ENCODE measurements at places on chromosomes 5 and 9.

GRCh38 chr5:135433681-135434426, 13.3 kb downstream of the DCANP1 start:
- DNase-seq = no peak

DNA sequence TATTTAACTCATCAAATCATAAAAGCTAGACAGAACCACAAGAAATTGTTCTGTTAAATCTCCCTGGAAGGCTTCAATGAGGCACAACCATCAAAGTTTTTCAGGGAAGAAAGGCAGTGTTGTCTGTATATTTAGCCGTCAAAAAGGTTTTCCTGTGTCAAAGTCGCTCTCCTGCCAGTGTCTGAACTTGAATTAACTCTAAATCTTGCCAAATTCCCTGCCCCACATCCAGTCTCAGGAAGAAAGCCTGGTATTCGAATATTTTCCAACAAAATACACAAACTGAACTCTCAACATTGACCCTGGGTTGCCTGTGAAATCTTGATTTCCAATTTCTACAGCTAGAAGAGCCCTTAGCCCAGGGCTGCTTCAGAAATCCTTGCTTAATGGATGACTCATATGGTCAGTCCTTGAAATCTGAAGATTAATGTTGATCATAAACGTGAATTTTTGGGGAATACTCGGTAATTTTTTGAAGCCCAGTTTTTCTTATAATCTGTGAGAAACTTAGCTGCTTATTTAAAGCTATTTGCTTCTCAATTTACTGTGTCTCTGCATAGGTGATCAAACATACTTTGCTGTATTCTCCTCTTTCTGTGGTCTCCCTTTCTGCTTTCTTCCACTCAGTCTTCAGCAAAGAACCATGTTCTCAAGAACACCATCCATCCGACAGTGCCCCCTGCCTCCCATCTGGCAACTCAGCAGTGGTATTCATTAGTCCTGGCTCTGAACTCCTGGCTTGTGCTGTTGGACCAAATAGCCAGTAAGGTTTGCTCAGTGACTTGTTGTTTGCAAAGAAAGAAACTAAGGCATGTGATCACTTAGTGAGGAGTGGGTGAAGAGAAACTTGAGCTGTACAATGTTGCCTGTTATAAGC, 58.9 kb downstream of the NREP start:
- no peak for DNase-seq

DNA sequence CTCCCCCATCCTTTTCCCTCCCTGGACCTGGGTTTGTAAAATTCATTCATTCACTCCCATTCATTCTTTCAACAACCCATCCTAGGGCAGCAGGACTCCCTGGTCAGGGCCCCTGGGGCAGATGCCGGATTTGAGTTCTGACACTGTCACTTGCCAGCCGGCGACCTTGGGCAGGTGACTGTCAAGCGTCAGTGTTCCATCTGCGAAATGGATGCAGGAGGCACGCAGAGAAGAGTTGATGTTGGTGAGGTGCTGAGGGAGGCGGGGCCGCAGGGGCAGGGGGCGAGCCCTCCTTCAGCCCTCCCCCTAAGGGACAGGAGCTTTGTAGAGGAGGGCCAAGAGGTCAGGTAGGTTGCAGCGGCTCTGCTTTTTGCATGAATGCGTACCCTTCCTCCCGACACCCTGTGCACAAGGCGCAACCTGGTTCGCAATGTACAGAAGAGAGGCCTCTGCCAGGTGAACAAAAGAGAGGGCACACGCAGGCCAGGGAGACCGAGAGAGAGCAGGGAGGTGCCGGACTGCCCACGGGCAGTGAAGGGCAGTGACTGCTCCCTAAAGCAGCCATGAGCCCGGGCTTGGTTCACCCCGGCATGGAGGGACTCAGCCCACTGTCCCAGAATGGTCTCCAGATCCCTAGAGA, 128.1 kb downstream of the BARX1 start:
- no peak for DNase-seq

- peak; percentile 21 for DNase-seq
These were observed 9.4 kb downstream of the ERAP2 start for GRCh38 chr5:96885518-96886338.

DNA sequence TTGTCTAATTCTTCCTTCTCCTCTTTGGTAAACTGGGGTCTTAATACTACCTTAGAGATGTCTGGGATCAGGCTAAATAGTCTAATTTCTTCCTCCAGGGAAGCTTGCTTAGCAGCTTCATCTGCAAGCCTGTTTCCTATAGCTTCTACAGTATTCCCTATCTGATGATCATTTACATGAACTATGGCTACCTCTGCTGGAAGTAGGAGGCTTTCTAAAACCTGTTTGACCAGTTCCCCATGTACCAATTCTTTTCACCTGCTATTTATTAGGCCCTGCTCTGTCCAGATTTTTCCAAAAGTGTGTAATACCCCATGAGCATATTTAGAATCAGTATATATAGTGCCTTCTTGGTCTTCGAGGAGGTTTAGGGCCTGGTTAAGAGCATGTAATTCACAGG, 619.8 kb downstream of the HINT1 start:
- no peak for DNase-seq

- DNase-seq = no peak
These were observed 288.0 kb upstream of the SMARCA2 start for GRCh38 chr9:1726993-1727759.

GRCh38 chr5:72161951-72162350, 54.7 kb downstream of the MAP1B start:
- no peak for DNase-seq

DNA sequence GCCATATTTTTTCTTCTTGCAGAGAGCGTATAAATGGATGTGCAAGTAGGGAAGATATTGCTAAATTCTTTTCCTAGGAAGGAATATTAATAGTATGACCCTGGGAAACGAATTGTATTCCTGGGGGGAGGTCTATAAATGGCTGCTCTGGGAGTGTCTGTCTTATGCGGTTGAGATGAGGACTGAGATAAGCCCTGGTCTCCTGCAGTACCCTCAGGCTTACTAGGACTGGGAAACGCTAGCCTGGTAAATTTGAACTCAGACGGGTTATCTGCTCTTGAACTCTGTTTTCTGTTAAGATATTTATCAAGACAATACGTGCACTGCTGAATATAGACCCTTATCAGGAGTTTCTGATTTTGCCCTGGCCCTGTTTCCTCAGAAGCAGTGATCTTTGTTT, 1126.4 kb upstream of the C9orf72 start:
- no peak for DNase-seq

DNA sequence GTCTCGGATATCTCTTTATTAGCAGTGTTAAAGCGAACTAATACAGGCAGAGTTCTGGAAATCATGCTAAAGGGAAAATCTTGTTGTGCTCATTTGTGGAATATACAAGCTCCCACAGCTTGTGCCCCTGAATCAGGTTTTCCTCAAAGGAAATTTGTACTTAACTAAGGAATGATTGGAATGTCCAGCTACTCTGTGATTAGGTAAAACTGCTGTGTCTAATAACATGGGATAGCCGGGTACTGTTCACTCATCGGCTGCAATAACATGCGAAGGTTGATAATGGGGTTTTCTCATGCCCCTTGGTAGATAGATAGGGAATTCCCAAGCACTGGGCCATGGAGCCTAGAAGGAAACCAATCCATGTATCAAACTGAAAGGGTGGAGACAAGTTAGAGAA, 306.7 kb downstream of the NR2F1-AS1 start:
- no peak for DNase-seq

- no peak for DNase-seq
These were observed 6.8 kb upstream of the ZBTB34 start for GRCh38 chr9:126853667-126854066.

DNA sequence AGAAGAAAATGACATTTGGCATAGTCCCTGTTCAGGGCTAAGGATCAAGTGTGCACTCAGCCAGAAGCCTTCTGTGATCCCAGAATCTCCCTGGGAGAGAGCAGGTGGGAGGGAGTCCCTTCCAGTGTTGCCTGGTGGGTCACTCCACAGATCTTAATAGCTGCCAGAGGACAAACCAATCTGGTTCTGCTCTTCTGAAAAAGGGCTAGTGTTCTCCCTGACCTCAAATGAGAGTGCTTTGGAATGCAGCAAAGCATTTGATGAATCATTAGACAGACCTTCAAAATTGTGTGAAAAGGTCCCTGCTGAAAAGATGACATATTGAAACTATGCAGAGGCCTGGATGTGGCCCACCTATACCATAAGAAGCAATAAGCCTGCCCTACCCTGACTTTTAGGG, 339.7 kb downstream of the TMEM232 start:
- no peak for DNase-seq

- DNase-seq = no peak
These were observed 126.1 kb downstream of the DRD1 start for GRCh38 chr5:175317872-175318271.

GRCh38 chr9:93820667-93821306, 134.4 kb downstream of the BARX1 start:
- no peak for DNase-seq

DNA sequence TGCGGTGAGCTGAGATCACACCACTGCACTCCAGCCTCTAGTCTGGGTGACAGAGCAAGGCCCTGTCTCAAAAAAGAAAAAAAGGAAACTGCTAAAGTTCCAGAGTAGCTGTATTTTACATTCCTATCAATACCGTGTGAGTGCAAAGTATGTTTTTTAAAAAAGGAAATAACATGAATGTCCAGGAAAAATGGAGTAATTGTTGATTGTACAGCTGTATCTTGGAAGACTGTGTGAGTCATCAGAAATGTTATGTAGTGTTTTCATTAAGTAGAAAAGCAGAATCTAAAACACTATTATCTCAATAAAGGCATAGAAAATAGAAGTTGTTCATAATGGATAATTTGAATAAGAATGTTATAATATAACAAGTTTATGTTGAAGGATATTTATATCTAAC, 53.9 kb downstream of the ZCCHC7 start:
- no peak for DNase-seq

- DNase-seq = no peak
These were observed 222.0 kb upstream of the KLF4 start for GRCh38 chr9:107711542-107711941.

DNA sequence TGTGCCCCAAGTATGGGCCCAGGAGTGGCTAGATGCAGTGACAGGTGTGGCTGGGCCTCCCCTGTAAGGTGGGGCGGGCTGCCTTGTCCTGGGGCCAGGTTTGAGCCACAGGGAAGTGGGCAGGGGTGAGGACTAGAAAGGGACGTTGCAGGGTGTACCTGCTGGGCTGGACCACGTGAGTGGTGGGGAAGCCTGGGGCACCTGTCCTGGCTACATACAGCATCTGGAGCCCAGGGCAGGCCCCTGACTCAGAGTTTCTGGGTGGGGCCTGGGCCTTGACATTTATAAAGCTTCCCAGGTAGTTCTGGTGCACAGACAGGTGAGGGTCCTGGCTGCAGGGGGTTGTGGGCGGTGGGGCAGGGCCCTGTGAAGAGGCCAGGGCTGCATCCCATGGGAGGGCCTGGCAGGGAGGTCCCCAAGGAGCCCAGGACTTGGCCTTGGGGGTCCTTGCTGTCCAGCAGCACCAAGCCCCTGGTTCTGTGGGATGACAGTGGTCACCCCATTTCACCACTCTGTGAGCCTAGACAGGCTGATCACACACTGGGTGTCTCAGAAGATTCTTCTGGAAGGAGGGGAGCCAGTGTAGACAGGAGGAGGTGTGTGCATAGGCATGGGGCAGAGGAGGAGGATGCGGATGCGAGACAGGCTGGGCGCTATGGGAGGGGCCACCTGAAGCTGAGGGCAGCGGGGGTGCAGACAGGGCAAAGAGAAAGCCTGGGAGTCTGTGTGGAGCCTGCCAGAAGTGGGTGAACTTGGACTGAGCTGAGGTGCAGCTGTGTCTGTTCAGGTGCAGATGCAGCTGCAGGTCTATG, 94.0 kb downstream of the PHF2 start:
- no peak for DNase-seq

- DNase-seq = no peak
These were observed 117.3 kb downstream of the BRINP1 start for GRCh38 chr9:119251936-119252335.

DNA sequence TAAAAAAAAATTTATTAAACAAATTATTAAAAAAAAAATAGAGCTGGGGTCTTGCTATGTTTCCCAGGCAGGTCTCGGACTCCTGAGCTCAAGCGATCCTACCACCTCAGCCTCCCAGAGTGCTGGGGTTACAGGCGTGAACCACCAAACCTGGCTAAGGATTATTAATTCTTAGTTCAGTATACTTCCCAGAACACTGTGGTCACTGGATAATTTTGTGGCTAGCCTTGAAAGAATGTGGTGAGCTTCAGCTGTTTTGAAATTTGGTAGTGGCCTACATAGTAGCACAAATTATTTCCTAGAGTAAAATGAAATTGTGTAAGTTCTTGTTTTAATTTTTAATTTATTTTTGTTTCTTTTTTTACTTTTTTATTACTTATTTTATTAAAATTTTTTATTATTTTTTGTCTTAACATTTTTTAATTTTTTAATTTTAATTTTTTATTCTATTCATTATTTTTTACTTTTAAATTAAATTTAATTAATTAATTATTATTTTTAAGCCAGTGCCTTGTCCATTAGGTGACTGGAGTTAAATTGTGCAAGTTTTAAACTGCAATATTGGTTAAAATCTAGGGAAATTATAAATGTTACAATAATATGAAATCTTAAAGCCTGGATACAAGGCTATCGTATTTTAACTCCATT, 23.0 kb downstream of the ARRDC3 start:
- no peak for DNase-seq

DNA sequence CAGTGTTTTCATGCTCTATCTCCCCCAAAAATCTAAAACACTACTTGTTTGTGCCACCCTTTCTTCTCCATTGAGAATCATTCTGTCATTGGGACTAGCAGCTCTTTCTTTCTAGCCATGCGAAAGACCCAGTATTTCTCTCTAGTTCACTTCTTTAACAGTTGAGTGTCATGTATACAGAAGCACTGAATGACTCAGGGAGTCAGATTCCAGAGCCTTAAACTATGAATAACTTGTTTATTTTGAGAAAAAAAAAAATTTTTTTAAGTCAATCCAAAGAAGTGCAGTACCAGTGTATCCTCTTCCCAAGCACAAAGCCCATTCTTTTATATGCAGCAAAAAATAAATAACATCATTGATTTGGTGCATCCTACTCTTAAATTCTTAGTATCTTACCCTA, 415.4 kb upstream of the GRAMD2B start:
- DNase-seq = no peak

DNA sequence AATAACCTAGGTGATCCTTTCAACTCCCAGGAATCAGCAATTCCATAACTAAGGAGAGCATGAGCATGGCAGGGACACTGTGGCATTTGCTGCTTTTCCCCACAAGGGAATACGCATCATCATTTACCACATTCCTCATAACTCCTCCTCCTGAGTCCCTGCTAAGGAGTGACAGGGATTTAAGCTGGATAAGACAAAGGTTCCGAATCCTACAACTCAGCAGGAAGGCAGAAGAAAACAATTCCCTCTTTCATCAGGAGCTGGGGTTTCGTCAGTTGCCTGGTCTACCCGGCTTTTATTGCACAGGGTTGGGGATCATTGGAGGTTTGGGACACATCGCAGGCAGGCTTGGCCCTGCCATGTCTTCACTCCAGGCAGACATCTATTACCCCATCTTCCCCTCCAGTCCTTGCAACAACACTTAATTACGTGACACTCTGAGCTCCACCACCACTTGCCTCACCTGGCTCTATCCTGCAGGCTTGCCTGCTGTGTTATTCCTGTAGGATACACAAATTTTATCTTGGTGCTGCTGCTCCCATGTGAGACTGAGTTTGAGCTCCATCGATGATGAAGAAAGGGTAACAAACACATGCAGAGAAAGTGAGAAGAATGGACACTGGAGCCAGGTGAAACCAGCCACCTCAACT, 563.0 kb upstream of the KLF4 start:
- no peak for DNase-seq
